ENCODE measurements at places on chromosomes 6 and 20. TPM values are rescaled to one million over a fixed set of nuclear protein-coding genes. Genes with fewer than 3 reads are reported as not detected.

Gene CLDN20
- not detected for total RNA-seq

Gene GPLD1
- total RNA-seq, result under 0.01 TPM

Gene SLC18B1
- total RNA-seq, result 10.7 TPM

Gene TSBP1
- total RNA-seq, result not detected

Gene POPDC3
- 0.34 TPM for total RNA-seq

Gene SLPI
- not detected for total RNA-seq

Gene FAM209B
- not detected for total RNA-seq

Gene RRAGD
- total RNA-seq, result 3.1 TPM

Gene SIRPD
- not detected for total RNA-seq

Gene PPARD
- total RNA-seq, result 6.4 TPM

Gene PPIL4
- 19.3 TPM for total RNA-seq

Gene MBOAT1
- 6.2 TPM for total RNA-seq

Gene MPIG6B
- total RNA-seq, result not detected

Gene MLN
- not detected for total RNA-seq

Gene SLC22A1
- total RNA-seq, result not detected

Gene DNAH8
- total RNA-seq, result not detected

Gene LRRC73
- not detected for total RNA-seq

Gene ABHD16B
- total RNA-seq, result not detected

Gene DEFB124
- not detected for total RNA-seq

Gene HBS1L
- 68.2 TPM for total RNA-seq

Gene MEP1A
- total RNA-seq, result not detected

Gene RSPH4A
- 0.10 TPM for total RNA-seq

Gene BPIFA1
- not detected for total RNA-seq

Gene TRAPPC3L
- total RNA-seq, result 0.10 TPM

Gene HLA-DPB1
- total RNA-seq, result 37.8 TPM

Gene PAK5
- total RNA-seq, result not detected

Gene RBPJL
- not detected for total RNA-seq

Gene TXLNB
- 0.53 TPM for total RNA-seq

Gene MROH8
- 0.27 TPM for total RNA-seq

Gene BTNL2
- not detected for total RNA-seq

Gene MTHFD1L
- 41.2 TPM for total RNA-seq

Gene ACTL10
- 1.6 TPM for total RNA-seq

Gene CRIP3
- total RNA-seq, result not detected

Gene WFDC12
- total RNA-seq, result not detected

Gene FAM184A
- total RNA-seq, result 0.54 TPM

Gene CDH22
- not detected for total RNA-seq

Measured in mammary microvascular endothelial cell (primary cell).